ENCODE measurements at places on chromosomes 4 and X.

DNA sequence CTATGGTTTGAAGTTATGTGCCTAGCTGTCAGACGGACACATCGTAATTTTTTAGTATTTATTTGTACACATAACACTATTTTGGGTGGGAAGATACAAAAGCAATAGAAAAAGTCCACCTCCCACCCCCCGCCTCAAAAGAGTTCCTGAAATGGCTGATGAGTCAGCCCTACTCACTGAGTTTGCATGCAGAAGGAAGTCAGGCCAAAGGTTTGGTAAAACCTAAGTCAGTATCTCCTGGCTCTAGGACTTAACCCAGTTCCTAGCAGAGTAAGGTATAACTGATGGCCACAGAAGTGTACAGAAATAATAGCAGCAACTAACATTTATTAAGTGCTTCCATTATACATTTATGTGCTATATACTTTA is 2.9 kb upstream of the KLHL2 start:
- DNase-seq: no peak

DNA sequence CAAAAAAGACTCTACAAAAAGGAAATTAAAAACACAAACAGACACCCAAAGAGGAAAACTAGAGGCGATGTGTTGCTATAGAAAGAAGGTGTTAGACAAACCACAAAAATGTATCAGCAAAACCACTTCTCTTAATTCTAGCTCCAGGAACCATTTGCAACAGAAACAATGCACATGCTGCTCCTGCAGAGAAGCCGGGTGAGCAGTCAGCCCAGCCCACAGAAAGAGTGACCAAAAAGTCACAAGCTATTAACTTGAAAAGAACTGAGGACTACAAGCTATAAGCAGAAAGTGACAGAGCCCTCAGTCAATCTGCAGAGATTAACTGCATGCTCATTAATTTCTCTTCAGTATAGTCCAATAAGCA is 96.2 kb upstream of the KLHL13 start:
- no peak for DNase-seq

GRCh38 chr4:24594887-24595286 is 10.5 kb upstream of the DHX15 start:
- no peak for DNase-seq

DNA sequence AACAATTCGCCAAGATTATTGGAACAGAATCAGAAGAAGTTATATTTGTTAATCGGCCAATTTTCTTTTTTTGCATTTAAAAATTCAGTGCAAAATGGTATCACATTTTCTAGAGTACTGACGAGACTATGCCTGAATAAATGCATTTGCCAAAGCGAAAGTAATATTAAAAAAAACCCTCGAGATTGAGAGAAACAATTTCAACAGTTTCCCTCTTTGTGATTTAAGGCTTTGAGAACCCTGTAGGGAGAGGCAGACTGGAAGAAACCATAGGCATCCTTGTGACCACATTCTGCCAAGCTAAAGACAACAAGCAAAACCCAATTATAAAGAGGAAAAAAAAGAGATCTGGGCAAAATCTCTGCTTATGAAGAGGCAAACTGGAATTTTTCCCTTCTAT is 218.1 kb upstream of the GK2 start:
- DNase-seq: no peak

- DNase-seq: no peak
These were observed 590.8 kb downstream of the SPRY1 start for GRCh38 chr4:123987408-123987807.

- no peak for DNase-seq
These were observed 54.5 kb upstream of the UGT2B15 start for GRCh38 chr4:68724922-68725321.

DNA sequence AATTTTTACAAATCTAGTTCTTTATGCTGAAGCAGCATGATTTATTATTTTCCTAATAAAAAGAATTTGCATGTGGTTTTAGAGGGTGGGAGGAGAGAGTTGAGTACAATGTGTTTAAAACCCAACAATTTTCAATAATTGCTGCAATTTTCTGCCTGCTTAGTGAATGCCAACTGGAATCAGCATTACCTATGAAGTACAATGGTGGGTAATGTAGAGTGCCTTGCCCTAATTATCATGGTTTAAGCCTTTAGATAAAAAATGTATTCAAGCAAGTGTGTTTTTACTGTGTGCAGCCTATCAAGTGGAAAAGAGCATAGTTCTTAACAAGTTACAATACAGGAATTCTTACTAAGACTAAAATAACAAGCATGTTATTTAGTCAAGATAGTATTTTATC is 77.9 kb upstream of the ANKRD50 start:
- no peak for DNase-seq

DNA sequence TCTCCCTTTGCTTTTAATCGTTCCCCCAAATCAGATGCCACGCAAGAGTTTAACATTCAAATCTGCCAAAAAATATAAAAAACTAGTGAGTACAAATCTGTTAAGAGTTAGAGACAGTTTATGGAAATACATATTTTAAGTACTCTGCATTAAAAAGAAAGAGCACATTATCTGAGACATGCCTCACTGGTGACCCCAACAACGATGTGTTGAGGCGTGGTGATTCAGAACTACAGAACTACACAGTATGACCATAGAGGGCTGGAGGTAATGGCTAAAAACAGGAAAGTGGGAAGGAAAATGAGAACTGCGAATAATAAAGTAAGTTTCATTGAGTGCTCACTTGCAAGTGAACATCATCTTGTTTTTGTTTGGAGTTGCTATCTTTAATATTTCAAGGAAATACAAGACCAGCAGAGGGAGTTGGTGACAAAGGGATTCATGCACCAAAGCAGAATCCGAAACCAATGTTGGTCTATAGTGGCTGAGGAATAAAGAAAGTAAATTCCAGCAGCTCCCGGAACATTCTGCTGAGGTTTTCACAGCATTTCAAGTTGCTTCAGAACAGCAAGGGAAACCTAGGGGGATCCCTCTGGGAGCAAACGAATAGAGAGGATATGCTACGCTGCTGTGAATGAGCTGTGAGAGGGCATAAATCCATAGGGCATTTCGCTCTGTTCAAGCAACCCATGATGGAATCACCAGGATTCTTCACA is 92.2 kb downstream of the DCHS2 start:
- no peak for DNase-seq

Measured in stimulated activated naive B cell treated with anti-CD40 and anti-IgM and Interleukin-4, amounts not matched to agents 10 μg/mL and 1 μg/mL and 100 μg/mL, for 72 hours (primary cell).